Activated naive CD4-positive, alpha-beta T cell (primary cell): ENCODE measurements at places on chromosomes 6 and 20.

GRCh38 chr20:61600016-61600415 lies 348.0 kb downstream of the CDH4 start:
- DNase-seq, result no peak

DNA sequence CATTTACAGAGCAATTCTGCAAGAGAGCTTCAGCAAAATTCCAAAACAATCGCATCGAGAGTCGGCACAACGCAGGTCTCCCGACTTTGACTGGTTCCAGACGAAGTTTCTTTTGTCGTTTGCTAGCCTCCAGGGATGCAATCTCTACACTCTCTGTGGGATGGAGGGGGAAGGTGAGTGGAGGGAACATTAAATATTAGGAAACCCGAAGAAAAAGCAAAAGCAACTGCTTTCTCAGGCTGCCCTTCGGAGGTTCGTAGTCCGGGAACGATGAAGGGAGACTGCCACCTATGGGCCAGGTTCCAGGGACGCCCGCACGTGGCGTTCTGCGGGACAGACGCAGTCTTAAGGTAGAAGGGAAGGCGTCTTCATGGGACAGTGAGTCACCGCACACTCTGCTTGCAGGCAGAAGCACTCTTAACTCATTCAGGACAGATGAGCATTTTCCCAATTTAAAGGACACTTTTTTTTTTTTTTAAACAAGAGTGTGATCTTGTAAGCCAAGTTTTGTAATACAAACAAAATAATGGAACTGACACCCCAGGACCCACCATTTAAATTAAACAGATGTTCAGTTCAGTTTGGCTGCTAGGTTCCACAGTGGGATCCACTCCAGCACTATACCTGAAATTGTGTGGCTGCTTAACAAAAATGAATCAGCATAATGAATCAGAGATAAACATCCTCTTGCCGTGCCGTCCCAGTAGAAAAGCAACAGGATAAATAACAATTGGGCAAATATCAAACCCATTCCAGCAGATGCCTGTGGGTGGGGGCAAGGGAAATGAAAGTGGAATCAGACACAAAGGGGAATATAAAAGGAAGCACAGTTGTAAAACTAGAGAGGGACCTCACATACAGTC lies 65.8 kb upstream of the ARMC2 start:
- peak; percentile 26 for DNase-seq

DNA sequence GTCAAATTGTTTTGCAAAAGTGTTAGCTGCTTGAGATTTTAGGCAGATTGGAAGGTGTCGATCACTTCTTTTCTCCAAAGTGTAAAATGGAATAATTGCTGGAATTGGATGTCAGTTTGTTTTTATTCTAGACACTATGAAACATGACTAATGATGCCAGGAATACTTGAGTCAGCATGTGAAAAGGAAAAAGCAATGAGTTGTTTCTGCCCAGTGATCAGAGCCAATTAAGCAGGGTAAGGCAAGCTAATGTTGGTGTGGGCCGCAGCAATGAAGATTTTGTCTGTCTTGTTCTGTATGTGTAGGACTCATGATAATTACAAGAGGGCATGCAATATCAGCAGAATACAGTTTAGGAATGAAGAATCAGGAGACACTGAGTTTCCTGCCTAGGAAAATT lies 110.3 kb downstream of the CARMIL1 start:
- DNase-seq, result no peak

DNA sequence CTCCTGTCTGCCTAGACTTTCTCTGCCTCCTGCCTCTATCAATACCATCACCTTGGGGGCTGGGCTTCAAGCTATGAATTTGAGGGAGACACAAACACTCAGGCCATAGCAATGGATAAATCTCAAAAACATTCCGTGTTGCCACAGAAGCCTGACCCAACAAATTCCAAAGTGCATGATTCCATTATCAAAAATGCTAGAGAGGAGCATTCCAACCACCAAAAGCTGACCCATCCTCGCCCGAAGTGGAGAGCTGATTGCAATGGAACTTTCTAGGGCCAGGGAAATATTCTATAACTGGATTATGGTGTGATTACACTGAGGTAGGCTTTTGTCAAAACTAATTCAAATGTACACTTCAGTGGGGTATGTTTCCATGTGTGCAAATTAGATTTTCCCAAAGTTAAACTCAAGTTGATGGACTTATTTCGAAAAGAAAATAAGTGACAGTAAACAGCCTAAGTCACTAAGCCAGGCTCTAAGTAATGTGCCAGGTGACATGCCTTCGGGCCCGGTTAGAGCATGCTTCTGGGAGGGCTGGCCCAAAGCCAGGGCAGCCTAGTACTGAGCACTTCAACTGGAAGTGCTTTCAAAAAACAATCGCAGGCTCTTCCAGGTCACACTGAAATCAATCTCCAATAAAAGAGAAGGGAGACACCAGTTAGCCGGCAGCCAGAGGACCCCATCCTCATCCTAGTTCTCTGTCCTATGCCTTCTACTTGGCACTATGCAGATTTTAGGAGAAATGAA lies 142.3 kb downstream of the TBXT start:
- DNase-seq, result no peak

GRCh38 chr6:15642276-15642675 lies 20.6 kb downstream of the DTNBP1 start:
- no peak for DNase-seq

DNA sequence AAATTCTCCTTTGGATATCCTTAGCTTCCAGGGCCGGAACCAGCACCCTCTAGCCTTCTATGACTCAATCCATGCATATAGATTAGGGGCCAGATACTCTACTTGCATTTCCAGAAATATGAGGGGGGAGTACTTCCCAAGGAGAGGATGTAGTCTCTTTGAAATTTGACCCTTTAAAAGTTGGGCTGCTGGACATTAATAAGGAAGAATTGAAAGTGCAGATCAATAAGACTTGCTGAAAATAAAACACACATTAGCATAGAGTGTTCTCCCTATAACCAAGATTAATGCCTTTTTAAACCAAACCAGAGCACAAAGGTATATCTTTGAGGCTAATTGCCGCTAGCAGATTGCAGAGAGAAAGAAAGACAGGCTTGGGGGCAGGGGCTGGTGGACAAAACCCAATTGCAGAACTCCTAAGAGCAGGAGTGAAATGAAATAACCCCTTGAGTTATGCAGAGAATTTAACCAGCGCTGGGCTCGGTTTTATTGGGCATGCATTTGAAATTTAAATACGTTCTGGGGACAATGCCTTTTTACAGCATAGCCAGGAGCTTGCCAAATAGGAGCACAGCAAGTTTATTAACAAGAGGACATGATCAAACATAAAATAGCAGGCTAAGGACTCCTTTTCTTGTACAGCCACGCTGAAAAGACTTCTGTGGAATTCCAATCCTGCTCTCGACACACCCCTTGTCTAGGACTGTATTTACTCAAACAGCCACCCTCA lies 108.2 kb upstream of the SALL4 start:
- DNase-seq, result no peak

GRCh38 chr6:1825277-1825676 lies 215.6 kb downstream of the FOXC1 start:
- no peak for DNase-seq

GRCh38 chr6:41974281-41974825 lies 32.7 kb upstream of the CCND3 start:
- DNase-seq, result no peak

GRCh38 chr6:31339210-31339609 lies 17.8 kb downstream of the HLA-B start:
- no peak for DNase-seq

DNA sequence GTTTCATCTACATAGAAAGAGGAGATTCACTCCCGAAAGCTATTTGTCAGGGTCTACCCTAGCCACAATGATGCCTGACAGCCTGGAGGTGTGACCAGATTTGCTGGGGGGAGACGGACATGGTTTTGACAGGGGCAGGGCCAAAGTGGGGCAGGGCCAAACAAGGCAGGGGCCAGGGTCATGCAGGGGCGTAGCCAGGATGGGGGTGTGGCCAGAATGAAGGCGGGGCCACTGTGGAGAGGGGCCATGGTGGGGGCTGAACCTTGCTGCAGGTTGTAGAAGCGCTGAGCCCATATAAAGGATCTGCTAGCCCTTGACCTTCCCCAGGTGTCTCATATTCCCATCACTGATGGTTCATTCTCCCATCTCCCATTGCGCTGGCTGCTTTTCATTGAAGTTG lies 184.1 kb upstream of the SULF2 start:
- no peak for DNase-seq

GRCh38 chr6:115610696-115611095 lies 450.0 kb downstream of the FRK start:
- DNase-seq, result no peak

DNA sequence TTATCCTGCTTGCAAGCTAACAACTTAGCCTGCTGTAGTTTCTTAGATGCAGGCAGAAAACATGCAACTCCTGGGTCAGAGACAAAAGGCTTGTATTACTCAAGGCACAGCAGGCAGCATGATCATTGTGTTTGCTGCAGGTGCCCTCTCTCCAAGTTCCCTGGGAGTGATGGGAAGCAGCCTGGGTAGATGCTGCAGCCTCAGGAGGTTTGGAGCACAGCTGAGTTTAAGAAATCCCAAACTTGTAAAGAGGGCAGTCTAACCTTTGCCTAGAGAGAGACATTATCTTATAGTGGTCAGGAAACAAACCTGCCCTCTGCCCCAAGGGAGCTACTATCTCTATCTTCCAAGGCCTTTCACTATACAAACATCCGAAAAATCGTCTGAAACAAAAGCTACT lies 61.1 kb downstream of the PFDN4 start:
- no peak for DNase-seq

GRCh38 chr20:49340161-49340966 lies 62.5 kb upstream of the ZNFX1 start:
- no peak for DNase-seq

DNA sequence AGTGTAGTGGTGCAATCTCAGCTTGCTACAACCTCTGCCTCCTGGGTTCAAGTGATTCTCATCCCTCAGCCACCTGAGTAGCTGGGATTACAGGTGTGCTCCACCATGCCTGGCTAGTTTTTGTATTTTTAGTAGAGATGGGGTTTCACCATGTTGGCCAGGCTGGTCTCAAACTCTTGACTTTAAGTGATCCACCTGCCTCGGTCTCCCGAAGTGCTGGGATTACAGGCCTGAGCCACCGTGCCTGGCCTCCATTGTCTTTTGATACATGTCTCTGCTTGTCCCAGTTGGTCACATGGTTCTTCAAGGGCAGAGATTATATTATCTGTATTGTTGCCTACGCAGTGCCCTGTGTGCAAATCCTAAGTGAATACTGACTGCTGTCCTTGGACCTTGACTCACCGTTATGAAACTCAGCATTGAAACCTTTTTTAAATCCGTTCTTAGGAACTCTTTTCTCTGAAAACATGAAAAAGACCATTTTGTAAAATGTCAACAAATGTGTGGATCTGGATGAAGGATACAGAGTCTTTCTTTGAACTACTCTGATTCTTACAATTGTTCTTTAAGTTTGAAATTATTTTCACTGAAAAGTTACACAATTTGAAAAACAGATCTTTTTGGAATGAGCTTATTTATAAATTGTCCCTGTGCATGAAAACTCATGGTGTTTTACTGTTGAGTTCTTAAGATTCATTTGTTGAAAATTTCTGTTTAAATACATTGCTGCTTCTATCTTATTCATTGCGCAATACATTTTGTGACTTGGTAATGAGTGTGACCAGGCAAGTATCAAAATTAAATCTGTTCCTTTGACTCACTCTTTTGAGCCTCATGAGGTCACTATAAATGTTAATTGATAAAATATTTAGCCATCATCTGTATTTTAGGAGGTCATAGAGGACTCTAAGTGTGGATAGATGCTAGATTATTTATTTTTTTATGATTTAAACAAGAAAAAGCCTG lies 293.5 kb downstream of the UTRN start:
- DNase-seq, result no peak

DNA sequence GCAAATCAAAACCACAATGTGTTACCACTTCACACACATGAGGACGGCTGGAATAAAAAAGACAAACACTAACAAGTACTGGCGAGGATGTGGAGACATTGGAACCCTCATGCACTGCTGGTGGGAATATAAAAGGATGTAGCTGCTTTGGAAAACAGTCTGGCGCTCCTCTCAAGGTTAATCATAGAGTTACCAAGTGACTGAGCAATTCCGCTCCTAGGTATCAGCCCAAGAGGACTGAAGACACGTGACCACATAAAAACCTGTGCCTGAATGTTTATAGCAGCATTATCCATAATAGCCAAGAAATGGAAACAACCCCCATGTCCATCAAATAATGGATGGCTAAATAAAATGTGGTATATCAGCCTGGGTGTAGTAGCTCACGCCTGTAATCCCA lies 45.0 kb downstream of the VSTM2L start:
- no peak for DNase-seq

GRCh38 chr6:15458021-15458459 lies 204.8 kb downstream of the DTNBP1 start:
- DNase-seq, result no peak

GRCh38 chr6:85677234-85677956 lies 34.7 kb upstream of the SYNCRIP start:
- DNase-seq, result no peak

- no peak for DNase-seq
These were observed 10.7 kb upstream of the TNFAIP3 start for GRCh38 chr6:137856138-137856898.

GRCh38 chr6:160102956-160103824 lies 18.4 kb upstream of the SLC22A1 start:
- DNase-seq, result no peak

GRCh38 chr20:42378826-42379225 lies 760.6 kb upstream of the CHD6 start:
- no peak for DNase-seq

DNA sequence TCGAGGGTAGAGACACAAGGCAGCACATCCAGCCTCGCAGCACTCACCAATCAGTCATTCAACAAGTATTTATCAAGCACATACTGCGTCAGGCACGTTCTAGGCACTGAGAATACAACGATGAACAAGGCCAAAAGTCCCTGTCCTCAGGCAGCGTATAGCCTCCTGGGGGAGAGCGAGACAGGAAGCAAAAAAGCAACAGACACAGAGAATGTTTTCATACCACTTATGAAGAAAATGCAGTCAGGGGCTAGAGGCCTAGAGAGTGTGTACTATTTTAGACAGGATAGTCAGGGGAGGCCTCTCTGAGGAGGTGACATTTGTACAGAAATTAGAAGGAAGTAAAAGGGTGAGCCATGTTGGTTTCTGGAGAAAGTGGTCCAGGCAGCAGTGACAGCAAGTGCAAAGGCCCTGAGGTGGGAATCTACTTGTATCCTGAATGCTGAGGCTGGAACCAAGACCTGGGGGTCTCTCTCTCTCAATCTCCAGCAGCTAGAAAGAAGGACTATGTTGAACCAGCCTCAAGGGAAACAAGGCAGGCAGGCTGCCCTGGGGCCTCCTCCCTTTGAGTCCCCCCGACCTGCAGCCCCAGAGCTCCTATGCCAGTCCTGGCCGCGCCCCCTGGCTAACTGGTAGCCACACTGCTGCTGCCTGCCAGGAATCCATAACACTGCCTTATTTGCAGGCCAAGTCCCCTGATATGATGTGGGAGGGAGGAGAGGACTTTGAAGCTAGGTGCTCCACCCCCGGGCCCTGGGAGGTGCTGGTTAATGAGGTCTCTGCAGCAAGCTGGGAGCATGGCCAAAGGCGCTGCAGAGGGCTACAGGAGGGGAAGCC lies 151.2 kb downstream of the GRM4 start:
- DNase-seq, result no peak

DNA sequence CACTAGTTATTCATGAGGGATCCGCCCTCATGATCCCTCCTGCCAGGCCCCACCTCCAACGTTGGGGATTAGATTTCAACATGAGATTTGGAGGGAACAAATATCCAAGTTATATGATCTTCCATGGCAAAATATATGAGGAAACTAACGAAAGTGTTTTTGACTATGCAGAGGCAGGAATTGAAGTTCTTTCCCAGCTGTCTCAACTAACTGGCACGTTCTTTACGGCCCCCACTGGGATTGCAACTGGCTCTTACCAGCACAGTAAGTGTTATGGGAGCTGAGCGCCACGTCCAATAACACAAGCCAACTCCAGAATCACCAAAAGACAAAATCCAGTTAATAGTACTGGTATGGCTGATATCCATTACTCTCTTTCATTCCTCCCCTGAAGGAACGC lies 66.6 kb downstream of the ECT2L start:
- DNase-seq, result no peak
